CD4-positive, alpha-beta T cell treated with Interleukin-17A for 1 hour (primary cell): ENCODE measurements at places on chromosomes 7 and 10.
A peak's percentile ranks its signal among the peaks of the same experiment; 100 is the strongest.

GRCh38 chr10:119834188-119834587 is 38.5 kb downstream of the MCMBP start:
- DNase-seq, result no peak

DNA sequence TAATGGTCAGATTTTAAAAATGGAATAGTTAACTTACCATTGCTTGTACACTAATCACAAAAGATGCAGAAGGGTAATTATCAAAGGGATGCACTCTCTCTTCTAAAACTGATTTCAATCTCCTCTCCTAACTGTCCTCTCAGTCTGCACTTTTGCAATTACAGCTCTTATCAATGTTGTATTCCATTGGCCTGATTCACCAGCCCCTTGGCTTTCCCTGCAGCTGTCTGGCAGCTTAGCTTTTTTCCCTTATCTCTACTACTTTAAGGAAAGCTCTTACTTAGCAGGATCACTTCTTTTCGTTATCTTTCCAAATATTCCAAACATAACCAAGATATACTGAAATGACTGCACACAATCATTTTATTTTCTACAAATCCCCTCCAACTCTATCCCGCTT is 448.8 kb downstream of the GRM8 start:
- DNase-seq, result no peak

- DNase-seq, result no peak
These were observed 28.9 kb upstream of the RBM20 start for GRCh38 chr10:110615057-110615747.

DNA sequence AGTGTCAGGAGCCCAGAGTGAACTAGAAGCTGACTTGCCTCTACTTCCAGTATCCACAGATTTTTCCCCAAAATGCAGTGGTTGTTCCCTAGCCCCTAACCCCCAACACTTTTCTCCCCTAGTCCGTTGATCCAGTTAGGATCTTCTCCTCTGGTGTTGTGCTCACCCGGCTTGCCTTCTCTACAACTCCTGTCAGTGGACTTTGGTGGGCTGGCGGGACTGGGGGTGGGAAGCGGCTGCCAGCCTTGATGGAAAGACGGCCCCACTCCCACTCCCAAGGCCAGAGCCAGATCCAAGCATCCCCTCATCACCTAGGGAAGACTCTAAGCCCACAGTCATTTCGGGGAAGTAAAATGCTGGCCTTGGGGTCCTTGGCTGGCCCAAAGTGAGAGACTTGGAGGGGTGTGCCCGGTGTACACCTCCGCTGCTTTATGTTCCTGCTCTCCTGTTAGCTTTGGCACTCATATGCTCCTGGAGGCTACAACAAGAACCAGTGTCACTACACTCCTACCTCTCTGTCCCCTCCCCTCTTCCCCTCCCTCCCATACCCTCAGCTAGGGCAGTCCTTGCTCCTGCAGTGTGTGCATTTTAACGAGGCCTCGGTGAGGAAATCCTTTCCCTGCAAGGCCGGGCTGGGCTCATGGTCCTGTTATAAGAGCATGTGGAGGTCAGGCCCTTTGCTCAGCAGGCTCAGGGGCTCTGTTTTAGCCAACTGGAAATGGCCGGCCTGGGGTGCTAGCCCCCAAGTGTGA is 930 bp upstream of the HOXA10 start:
- DNase-seq, result no peak

DNA sequence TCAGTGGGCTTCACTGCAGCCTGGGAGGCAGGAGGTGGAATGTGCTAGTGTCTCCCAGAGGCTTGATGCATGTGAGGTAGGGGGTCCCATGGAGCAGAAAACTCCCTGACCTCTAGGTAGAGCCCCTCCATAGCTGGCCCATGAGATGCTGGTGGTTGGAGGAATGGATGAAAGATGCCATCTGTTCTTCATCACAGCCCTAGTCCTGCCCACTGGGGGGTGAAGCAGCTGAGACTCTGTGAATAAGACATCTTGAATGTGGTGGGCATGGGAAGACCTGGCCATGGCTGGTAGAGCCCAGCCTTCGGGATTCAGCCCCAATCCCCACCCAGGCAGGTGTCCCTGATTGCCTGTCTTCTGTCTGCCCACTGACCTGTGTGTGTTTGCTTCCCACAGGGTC is 92.5 kb downstream of the COL13A1 start:
- DNase-seq, result no peak

GRCh38 chr10:77513781-77514331 is 123.8 kb downstream of the KCNMA1 start:
- DNase-seq, result no peak

GRCh38 chr10:120606051-120606764 is 149.2 kb downstream of the PLPP4 start:
- no peak for DNase-seq

DNA sequence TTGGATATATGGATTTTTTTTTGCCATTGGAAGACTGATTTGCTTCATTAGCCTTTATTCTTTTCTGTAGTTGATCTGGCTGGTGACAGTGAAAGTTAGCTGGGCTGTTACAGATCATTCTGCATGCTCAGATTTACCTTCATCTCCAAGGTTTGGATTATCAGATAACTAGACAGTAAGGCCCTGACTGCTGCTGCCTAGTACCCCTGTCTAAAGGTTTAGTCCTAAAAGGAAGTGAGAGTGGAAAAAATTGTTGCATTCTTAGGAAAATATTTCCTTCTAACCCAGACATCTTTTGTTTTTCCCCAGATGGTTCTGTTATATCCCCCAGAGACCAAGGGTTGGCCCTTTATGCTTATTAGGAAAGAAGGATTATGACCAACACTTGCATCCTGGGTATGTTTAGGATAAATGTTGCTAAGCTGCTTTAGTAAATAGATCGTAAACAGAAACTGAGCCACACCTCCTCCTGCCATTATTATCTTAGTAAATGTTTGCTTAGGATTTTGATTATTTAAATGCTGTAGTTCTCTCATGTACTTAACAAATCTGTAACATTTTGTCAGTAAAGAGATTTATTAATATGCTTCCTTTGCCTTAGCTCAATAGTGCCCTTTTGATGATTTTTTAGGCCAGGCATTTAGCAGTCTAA is 44.4 kb downstream of the MCU start:
- no peak for DNase-seq

- DNase-seq, result peak; percentile 38
These were observed 35.9 kb upstream of the AP5Z1 start for GRCh38 chr7:4739528-4739992.

DNA sequence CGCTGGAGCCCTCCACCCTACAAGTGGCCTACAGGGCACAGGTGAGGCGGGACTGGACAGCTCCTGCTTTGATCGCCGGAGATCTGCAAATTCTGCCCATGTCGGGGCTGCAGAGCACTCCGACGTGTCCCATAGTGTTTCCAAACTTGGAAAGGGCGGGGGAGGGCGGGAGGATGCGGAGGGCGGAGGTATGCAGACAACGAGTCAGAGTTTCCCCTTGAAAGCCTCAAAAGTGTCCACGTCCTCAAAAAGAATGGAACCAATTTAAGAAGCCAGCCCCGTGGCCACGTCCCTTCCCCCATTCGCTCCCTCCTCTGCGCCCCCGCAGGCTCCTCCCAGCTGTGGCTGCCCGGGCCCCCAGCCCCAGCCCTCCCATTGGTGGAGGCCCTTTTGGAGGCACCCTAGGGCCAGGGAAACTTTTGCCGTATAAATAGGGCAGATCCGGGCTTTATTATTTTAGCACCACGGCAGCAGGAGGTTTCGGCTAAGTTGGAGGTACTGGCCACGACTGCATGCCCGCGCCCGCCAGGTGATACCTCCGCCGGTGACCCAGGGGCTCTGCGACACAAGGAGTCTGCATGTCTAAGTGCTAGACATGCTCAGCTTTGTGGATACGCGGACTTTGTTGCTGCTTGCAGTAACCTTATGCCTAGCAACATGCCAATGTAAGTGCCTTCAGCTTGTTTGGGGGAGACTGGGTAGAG is at the start of gene COL1A2:
Gene COL1A2, plus strand, starts transcription at position 459 of the 704 bp plus-strand sequence. Its CDS starts 137 bp downstream, at position 596.
- DNase-seq, result no peak

DNA sequence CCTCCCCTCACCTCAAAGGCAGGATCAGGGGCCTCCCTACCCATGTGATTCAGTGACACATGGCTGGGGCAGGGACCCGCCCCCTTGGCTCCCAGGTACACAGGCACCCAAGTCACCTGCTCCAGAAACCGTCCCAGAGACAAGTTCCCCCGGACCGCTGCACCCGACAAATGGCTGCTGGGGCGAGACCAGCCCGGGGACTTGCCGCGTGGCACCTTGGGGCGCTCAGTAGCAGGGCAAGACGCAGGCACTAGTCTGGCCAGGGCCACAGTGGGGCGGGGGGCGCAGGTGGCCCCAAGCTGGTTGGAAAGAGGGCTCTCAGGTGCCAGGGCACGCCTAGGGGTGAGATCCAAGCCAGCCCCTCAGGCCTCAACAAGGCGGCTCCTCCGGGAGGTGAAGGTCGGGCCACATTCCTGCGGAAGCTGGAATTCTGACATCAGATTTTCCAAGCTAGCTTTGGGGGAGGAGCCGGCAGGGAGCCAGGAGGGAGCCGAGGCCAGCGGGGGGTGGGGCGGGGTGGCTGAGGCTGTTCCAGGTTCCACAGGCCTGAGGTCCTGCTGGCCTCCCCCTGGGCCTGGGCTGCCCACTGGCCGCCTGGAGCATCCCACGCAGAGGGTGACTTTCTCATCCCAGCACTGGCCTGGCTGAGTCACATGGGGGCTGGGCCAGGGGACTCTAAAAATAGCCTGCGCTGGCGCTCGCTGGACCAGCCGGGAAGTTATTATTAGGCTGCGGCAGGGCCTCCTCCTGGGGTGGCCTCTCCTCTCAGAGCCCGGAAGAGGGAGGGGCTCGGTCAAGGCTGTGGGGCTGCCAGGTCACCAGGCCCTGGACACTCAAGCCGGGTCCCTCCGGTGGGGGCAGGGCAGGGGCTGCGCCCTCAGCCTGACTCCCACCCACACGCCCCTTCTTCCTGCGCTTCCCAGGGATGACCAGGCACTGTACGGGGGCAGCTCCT is 20.5 kb upstream of the INPP5A start:
- DNase-seq, result no peak

- DNase-seq, result no peak
These were observed 24.7 kb downstream of the NUB1 start for GRCh38 chr7:151366166-151366879.

DNA sequence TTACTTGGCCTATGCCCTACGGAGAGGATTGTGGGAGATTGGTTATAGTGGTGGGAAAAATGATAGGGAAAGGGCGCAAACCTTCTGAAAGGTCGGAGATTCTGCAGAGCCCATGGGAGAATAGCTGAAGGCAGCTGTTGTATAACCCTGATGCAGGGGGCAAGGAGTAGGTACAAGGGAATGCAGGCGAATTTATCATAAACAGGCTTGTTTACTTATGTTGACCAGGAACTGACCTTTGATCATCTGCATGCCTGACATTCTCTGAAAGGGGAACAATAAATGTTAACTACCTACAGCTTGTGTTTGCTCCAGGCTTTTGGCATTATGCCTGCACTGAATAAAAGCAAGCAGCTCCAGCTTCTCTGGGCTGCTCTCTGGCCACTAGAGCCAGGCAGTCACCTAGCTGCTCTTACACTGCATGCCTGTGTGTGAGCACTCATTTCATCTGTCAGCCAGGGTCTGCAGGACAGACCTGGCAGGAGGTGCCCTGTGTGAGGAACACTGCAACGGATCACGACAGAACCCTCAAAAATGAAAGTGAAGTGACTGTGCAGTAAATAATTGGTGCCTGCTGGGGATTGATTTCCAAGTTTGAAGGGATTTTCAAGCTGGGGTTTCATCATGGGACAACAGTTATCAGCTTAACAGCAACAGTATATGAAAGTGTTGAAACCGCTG is 31.1 kb upstream of the ABCA13 start:
- no peak for DNase-seq

DNA sequence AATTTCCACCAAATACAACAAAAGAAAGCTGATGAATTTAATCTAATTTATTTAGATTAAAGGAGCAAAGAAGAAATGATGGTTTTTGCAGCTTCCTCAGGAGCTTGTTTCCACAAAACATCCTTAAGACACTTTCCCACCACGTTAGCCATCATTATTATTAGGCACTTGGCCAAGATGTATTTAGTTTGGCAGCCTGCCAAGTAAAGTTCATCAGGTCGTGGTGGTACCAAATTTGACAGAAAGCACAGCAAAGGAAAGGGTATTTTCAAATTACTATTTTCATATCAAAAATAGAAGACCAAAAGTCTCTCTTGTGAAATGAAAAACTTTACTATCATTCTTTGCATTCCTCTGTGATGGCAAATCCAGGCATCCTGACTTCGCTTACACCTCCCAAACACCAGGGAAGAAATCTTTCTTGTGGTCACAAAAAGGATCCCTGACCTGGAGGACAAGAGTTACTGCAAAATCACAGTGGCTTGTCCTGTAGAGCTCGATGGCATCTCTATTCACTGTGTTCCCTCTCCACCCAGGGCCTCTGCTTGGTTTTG is 123.1 kb upstream of the INHBA start:
- no peak for DNase-seq

- DNase-seq, result no peak
These were observed 743 bp downstream of the RBM17 start for GRCh38 chr10:6089334-6090219.

DNA sequence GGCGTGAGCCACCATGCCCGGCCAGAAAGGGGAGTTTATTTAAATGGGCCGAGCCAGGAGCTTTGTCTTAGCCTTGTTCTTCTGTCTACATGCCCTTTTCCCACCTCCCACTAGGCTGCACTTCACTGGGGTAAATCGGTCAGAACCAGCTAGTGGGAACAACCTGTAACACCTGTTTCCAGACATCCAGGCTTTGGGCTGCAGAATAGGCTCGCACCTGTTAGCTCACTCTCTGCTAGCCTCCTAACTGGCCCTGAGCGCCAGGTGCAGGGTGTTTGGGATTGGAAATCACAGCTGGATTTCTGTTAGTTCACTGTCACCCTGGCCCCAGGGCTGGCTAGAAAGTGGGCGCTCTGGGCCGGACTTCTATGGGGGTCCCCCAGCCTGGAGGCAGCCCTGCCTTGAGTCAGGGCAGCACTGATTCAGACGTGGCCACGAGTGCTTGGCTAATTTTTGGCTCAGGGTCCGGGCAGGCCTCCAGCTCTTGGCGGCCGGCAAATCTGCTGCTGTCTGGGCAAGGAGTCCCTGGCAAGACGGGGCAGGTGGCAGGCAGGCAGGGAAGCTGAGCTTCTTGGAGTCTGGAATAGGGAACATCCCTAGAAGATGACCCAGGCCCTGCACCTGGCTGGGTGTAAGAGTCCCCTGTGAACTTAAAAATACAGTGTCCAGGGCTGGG is 48.6 kb downstream of the GTF2IRD1 start:
- no peak for DNase-seq

DNA sequence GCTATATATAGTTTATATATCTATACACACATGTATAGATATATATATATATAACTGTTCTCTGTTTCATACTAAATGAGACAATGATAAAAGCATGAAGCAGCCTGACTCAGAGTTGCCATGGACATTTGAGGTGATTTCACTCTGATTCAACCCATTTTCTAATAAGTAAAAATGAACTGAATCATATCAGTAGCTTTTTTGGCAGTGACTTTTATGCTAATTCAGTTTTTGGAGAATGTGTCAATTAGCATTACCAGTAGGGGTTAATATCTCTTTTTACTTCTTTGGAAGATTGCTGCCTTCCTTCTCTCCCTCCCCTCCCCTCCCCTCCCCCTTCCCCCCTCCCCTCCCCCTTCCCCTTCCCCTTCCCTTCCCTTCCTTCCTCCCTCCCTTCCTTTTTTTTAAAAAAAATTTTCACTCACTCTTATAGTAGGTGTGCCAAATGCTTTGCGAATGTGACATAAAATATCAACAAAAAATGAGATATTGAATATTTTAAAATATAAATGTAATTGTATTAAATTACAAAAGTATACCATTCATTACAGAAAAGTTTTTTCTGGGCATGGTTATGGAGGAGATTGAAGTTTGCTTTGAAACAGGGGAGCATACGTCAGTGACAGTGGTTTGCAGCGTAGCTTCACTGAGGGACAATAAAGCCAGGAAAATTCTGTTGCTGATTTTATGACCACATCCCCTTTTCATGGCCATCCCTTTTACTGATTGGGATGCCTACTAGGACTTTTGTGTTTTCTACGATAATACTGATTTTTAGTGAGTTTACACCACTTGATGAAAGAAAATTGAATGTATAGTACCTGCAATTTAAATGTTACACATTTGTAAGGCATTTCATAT is 64.0 kb upstream of the KLF6 start:
- DNase-seq, result no peak
